ENCODE measurements at places on chromosomes 4 and X. TPM values are rescaled to one million over a fixed set of nuclear protein-coding genes. Genes with fewer than 3 reads are reported as not detected.
A peak's percentile ranks its signal among the peaks of the same experiment; 100 is the strongest.

- DNase-seq: peak; percentile 51
These were observed 45.5 kb downstream of the SRPX start for GRCh38 chrX:38175139-38175538.

GRCh38 chr4:104138116-104138515 lies 356.6 kb downstream of the CXXC4 start:
- no peak for DNase-seq

- no peak for DNase-seq
These were observed 1.1 kb downstream of the BMPR1B start for GRCh38 chr4:94758700-94759399.

Gene MMRN1
- polyA plus RNA-seq: not detected

DNA sequence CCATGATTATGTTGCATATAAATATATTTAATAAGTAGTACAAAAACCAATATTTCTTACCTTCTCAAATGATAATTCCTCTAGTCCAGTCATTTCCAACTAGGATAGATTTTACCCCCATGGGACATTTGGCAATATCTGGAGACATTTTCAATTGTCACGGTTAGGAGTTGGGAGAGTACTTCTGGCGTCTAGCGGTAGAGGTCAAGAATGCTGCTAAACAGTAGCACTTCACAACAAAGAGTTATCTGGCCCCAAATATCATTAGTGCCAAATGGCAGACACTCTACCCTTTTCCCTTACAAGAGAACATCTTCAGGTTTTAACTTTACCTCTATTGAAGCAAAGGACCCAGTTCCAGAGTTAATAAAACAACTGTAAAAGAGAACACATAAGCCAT lies 168.1 kb downstream of the FAT4 start:
- DNase-seq: no peak

- no peak for DNase-seq
These were observed 24.1 kb downstream of the NAT8L start for GRCh38 chr4:2083116-2083825.

Measured in K562 (cell line).